ENCODE measurements at places on chromosomes 5 and 9. TPM values are rescaled to one million over a fixed set of nuclear protein-coding genes. Genes with fewer than 3 reads are reported as not detected.

The RLN2 gene
- 0.18 TPM for total RNA-seq

The TICAM2 gene
- total RNA-seq: 9.5 TPM

The GDNF gene
- not detected for total RNA-seq

The ITGA1 gene
- total RNA-seq: 11.5 TPM

The IFNA5 gene
- not detected for total RNA-seq

The SPACA9 gene
- total RNA-seq: 9.2 TPM

The OR13C3 gene
- total RNA-seq: not detected

The ENTPD8 gene
- total RNA-seq: 0.86 TPM

The STC2 gene
- 56.8 TPM for total RNA-seq

The CA9 gene
- total RNA-seq: 1.1 TPM

The HK3 gene
- not detected for total RNA-seq

The GFPT2 gene
- 101 TPM for total RNA-seq

The NUTM2G gene
- not detected for total RNA-seq
